Hematopoietic multipotent progenitor cell treated with erythropoietin and hydrocortisone succinate and interleukin-3 and kit ligand, for 17 days (in vitro differentiated cells): ENCODE measurements at places on chromosomes 2 and 18.

DNA sequence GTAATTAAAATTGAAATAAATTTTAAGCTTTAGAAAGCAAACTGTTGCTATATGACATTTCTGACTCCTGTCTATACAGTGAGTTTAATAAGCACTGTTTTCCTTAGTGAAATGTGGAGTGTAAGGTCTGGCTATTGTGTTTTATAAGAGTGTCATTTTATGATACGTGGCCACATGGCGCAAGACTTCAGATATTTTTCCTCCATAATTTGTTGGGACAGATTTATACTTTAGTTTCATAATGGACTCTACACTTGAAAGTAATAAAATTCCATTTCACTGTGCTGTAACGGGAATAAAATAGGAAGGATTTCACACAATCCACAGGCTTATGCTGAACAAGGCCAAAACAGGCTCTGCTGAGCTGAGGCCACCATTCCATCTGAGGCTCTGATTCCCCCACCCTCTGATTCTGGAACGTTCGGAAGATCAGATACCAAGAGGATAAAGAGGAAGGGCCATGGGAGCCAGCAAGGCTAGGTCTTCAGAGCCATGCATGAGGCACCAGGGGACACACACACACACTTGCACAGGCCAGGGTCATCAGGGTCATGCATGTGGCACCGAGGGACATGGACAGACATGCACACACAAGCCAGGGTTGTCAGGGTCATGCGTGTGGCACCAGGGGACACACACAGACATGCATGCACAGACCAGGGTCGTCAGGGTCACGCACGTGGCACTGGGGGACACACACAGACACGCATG, 35.6 kb downstream of the HDAC4 start:
- no peak for DNase-seq

GRCh38 chr2:155381436-155381835, 682.9 kb downstream of the KCNJ3 start:
- DNase-seq, result no peak

DNA sequence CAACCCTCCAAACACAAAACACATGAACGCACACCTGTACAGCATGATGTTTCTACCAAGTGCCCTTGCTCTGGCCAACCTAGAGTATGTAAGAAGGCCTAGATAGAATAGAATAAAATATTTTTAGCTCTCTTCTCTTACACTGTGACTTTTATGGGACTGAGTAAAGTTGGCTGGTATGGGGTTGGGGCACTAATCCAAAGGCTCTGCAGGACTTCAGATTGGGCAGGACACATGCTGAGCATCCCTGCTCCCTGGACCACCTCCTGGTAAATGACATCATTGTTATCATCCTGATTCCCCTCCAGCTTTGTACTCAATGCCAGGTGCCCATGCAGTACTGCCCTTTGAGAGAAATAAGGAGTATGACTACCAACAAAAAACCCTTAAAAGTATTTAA, 322.2 kb downstream of the SLC8A1 start:
- no peak for DNase-seq

DNA sequence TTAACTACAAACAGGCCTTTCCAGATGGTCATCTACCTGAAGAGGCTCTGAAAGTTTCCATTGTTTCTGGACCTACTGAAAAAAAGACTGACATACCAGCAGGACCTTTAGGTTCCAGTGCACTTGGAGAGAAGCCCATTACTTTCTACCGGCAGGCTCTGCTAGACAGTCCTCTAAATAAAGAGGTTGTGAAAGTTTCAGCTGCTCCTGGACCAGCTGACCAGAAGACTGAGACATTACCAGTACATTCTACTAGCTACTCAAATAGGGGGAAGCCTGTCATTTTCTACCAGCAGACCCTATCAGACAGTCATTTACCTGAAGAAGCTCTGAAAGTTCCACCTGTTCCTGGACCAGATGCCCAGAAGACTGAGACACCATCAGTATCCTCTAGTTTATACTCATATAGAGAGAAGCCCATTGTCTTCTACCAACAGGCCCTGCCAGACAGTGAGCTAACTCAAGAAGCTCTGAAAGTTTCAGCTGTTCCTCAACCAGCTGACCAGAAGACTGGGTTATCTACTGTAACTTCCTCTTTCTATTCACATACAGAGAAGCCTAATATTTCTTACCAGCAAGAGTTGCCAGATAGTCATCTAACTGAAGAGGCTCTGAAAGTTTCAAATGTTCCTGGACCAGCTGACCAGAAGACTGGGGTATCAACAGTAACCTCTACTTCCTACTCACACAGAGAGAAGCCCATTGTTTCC, 65.8 kb downstream of the ALMS1 start:
- no peak for DNase-seq

DNA sequence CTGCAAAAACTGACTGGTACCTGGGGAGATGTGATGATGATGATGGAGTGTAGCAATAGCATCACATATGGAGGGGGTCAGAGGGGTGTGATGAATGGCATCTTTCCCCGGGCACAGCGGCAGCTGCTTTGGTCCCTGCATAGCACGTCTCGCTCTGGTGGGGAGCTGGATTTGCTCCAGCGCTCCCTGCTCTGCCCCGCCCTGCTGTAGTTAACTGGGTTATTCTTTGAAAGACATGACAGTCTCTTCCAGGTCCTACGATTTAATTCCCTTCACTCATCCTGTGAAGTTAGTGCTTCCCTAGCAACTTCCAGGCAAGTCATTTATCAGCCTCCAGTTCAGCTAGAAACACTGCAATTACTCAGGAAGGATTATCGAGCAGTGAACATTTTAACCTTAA, 463.1 kb downstream of the TSN start:
- no peak for DNase-seq

DNA sequence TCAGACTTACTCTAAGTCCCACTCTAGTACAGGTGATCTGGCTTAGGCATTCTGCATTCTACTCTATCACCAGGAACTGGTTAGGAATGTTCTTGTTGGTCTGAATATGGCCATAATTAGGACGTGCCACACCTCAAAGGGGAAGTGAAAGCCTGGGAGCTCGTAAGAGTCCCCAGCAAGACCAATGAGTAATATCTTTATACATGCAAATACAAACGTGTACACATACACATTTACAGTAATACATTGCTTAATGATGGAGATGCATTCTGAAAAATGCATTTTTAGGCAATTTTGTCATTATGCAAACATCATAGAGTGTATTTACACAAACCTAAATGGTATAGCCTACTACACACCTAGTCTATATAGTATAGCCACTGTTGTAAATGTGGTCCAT, 19.5 kb upstream of the ERCC3 start:
- DNase-seq, result no peak

GRCh38 chr2:54409752-54410151, 46.4 kb upstream of the SPTBN1 start:
- DNase-seq, result no peak

GRCh38 chr2:64649013-64649484, 4.7 kb downstream of the SERTAD2 start:
- DNase-seq, result peak; percentile 90

GRCh38 chr2:202831242-202832220, 40.0 kb downstream of the ICA1L start:
- peak; percentile 45 for DNase-seq

DNA sequence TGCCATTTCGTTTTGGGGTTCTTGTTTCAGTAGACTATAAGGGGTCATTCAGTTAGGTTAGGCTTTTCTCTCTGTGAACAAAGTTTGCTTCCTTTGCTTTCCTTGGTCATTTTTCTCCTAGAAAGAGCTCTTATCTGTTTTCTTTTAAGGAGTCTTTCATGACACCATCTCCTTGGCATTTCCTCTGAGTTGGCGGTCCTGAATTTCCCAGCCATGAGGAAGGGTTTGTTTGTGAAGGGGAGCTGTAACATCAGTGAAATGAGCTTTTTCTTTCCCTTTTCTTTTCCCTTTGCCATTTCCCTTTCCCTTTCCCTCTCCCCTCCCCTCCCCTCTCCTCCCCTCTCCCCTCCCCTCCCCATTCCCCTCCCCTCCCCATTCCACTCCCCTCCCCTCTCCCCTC, 61.7 kb downstream of the MAP4K4 start:
- DNase-seq, result no peak

DNA sequence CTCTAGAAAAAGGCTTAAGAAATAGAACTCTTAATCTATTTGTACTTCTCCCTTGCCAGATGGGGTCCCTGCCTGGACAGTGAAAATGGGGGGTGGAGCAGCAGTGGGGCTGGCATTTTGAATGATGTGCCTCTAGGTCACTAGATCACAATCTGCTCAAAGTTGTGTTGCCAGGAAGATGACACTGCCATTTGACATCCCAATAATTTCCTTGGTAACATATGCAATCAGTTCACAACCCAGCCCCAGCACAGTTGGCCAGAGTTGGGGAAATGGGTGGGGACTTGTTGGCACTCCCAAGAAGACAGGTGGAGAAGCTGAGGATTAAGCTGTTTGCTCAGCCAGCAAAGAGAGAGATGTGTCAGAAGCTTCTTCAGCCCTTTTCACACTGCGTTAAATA, 558.3 kb upstream of the KLHL29 start:
- DNase-seq, result no peak

- DNase-seq, result no peak
Measured at GRCh38 chr2:119409506-119409905, 22.1 kb upstream of the TMEM37 start.

GRCh38 chr2:238523158-238524110, 96.7 kb downstream of the ASB1 start:
- no peak for DNase-seq

GRCh38 chr2:70094171-70094977, 7.1 kb downstream of the PCBP1 start:
- DNase-seq, result no peak

DNA sequence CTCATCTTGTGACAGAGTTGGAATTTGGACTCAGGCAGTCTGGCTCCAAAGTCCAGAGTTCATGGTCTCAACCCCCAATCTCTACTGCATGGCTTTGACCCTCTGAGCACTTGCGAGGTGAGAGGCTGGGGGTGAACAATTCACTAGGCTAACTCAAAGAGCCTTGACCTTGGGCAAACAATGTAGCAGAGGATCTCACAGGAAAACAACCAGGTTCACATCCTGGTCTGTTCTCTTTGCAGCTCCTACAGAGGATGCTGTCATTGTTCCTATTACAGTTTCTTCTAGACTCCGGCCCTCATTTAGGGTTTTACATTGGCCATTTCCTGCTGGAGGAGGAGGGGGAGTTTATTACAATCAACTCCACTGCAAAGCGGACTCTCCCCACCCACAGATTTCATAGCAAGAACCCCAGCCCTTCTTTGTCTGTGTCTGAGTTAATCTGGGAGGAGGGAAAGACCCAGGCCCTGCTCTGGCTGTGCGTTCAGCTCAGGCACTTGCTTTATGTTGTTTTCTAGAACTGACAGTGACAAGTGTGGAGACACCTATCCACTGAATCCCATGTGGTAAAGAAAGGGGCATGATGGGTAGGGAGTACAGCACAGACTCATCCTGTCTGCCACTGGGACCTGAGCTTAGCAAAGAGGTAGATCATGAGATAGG, 101.6 kb downstream of the LBH start:
- DNase-seq, result no peak

GRCh38 chr2:144378551-144378950, 141.4 kb downstream of the ZEB2 start:
- no peak for DNase-seq

GRCh38 chr2:38432820-38433606, 55.9 kb upstream of the ATL2 start:
- no peak for DNase-seq

GRCh38 chr2:72166279-72166678, 18.6 kb upstream of the CYP26B1 start:
- no peak for DNase-seq

DNA sequence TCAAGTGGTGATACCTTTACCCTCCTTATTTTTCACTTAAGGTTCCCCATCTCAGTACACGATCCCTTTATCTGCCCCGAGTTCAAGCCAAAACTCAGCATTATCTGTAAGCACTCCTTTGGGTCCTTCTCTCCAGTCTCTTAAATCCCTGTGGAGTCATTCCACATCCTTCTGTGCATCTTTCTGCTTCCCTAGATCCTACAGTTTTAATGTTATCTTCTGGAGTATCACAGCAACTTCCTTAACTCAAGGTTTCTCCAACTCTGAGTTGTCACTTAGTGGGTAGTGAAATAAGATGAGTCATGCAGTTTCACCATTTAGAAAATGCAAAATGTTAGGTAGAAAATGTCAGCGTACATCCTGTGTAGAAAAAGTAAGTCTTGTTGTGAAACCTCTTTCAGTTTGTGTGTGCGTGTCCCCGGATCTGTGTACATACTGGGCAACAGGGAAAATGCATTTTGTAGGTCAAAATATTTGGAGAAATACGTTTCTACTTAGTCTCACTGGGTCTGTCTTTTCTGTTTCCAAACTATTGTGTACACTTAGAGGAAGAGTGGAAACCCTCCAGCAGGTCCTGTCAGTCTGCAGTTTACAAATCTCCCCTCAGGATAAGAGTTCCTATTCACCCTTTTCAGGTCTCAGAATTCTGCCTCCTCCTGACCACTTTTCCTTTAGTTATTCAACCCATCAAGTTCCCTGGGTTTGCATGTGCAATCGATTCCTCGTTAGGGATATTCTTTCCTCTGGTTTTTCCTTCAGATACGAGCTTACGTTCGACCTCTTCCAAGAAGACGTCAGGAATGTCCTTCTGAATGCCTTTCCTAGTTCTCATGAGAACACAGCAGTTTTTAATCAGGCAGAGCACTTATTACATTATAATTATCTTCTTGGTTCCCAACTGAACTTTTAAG, 154.8 kb downstream of the TGIF1 start:
- DNase-seq, result peak; percentile 91

DNA sequence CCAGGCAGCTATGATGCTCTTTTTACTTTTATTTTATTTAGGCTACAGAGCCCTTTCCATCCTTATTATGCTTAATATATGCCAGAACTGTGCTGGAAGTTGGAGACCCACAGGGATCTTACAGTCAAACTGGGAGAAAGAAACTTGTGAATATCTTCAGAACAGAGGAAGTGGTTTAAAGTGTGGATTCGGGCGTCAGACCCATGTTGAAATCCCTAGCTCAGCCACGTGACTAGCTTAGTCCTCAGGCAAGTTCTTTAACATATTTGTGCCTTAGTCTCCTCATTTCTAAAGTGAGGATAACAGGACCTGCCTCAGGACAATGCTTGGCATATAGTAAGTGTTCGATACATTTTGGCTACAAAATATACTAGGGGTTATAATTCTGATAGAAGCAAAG, 59.1 kb downstream of the MAP3K20 start:
- no peak for DNase-seq

DNA sequence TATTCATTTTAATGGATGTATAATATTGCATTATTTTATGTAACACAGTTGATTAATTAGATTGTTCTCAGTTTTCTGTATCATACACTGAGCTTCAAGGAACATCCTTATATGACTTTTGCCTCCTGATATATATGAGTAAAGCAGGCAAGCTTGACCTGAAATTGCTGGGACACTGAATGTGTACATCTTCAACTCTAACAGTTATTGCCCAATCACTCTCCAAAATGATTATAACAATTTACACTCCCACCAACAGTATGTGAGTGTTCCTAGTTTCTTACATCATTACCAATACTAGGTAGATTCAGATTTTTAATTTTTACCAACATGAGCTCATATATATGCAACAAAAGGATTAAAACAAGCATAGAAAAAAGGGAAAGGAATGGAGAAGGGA, 379.4 kb downstream of the SETBP1 start:
- no peak for DNase-seq

- no peak for DNase-seq
Measured at GRCh38 chr18:8814206-8814605, 108.8 kb downstream of the MTCL1 start.
